ENCODE measurements at places on chromosomes 5 and 9.

GRCh38 chr9:128626181-128626580, 30.5 kb downstream of the DYNC2I2 start:
- DNase-seq = no peak

GRCh38 chr5:310941-311434, 10.5 kb upstream of the AHRR start:
- DNase-seq = no peak

DNA sequence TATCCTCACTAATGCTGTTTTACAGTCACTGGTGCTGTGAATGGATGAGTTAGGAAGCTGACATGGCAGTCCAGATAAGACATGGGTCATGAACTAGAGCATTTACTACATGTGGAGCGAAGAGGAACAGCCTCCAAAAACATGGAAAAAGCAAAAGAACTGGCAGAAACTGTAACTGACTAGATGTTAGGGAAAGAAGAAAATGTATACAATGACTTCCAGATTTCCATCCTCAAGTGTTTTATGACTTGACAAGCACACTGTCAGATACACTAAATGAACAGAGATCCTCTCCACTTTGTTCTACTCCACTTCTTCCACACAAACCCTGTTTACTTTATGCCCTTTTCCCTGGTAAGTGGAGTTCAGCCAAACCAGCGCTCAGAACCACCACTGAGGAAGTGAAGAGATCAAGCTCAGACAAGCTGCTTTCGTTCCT, 11.5 kb downstream of the HMGCS1 start:
- peak; percentile 45 for DNase-seq

- peak; percentile 31 for DNase-seq
These were observed 37.6 kb downstream of the ANKRD33B start for GRCh38 chr5:10601246-10602030.

GRCh38 chr9:89996773-89997172, 392.0 kb downstream of the GADD45G start:
- DNase-seq = peak; percentile 59

- no peak for DNase-seq
These were observed 92.6 kb downstream of the TENT4A start for GRCh38 chr5:6805841-6806240.

- DNase-seq = no peak
These were observed 93.8 kb downstream of the NXNL2 start for GRCh38 chr9:88628811-88629210.

DNA sequence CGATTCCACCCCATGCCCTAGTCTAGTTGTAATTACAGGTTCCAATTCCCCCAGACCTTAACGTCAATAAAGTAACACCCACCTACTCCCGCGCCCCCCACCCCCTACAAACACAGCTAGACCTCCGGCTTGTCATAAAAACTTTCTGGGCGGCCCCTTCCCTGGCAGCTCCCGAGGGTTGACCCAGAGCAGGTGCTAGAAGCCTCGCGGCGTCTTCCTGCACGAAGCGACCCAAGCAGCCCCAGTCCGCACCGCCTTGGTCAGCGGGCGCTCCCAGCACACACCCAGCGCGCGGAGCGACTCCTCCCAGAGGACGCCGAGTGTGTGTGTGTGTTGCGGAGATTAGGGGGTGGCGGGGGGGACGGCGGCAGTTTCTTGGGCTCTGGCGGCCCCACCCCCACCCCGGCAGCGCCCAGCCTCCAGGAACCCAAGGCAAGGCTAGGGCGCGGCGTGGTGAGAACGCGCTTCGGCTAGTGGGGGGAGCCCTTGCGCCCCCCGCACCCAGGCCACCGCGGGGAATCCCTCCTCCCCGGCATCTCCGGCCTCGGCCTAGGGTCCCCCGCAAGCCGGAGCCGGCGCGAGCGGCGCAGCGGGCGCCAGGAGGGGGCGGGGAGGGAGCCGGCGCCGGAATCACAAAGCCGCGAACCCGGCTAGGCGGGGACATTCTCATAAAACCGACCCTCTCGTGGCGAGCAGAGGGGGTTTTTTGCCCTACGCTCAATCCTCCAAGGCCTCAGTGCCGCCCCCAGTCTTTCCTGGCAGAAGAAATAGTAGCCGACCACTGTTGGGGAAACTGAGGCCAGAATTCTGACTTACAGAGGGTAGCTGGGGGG, 2.2 kb downstream of the PCDH1 start:
- DNase-seq = no peak

Data from suppressor macrophage treated with lipopolysaccharide for 4 hours (primary cell).